Calu3 (cell line): ENCODE measurements at places on chromosomes 3 and 15. TPM values are rescaled to one million over a fixed set of nuclear protein-coding genes. Genes with fewer than 3 reads are reported as not detected.

ZBED2 gene
- 0.24 and 0.56 TPM in 2 replicates for total RNA-seq

- H3K4me3 ChIP-seq, result no peak overlapping the region
- H3K27me3 ChIP-seq, result no peaks in the 10 kb centered on the region
- DNase-seq, result no peak
- H3K36me3 ChIP-seq, result peaks cover 31% of the 10 kb centered on the region
- peaks cover 10% of the 10 kb centered on the region for H3K4me1 ChIP-seq
These were observed 48.1 kb downstream of the MYO5C start for GRCh38 chr15:52247461-52247860.

RCN2 gene
- 78.2 and 93.4 TPM in 2 replicates for total RNA-seq

- H3K36me3 ChIP-seq, result no peaks in the 10 kb centered on the region
- H3K27ac ChIP-seq, result no peak overlapping the region
- H3K4me3 ChIP-seq, result no peak overlapping the region
- H3K27me3 ChIP-seq, result no peaks in the 10 kb centered on the region
These were observed 138.3 kb downstream of the DIPK2A start for GRCh38 chr3:144109944-144110343.

- H3K4me1 ChIP-seq, result peaks cover 11% of the 10 kb centered on the region
- no peak overlapping the region for H3K27ac ChIP-seq
- no peaks in the 10 kb centered on the region for H3K36me3 ChIP-seq
- H3K27me3 ChIP-seq, result no peaks in the 10 kb centered on the region
These were observed 72.7 kb downstream of the GSK3B start for GRCh38 chr3:120021523-120021922.

GRCh38 chr3:53671192-53671960 lies 174.8 kb downstream of the CHDH start:
- H3K36me3 ChIP-seq, result no peaks in the 10 kb centered on the region
- no peaks in the 10 kb centered on the region for H3K27me3 ChIP-seq
- no peak overlapping the region for H3K27ac ChIP-seq
- H3K4me3 ChIP-seq, result no peak overlapping the region
- peaks cover 7% of the 10 kb centered on the region for H3K4me1 ChIP-seq

ACAN gene
- total RNA-seq, result not detected in 2 replicates

GRCh38 chr3:141274411-141275031 lies 42.9 kb downstream of the PXYLP1 start:
- no peak for DNase-seq
- no peaks in the 10 kb centered on the region for H3K36me3 ChIP-seq
- no peak overlapping the region for H3K27ac ChIP-seq
- H3K4me3 ChIP-seq, result no peak overlapping the region
- no peaks in the 10 kb centered on the region for H3K4me1 ChIP-seq
- no peaks in the 10 kb centered on the region for H3K27me3 ChIP-seq

- no peak for DNase-seq
- H3K27ac ChIP-seq, result no peak overlapping the region
- H3K4me3 ChIP-seq, result no peak overlapping the region
- no peaks in the 10 kb centered on the region for H3K36me3 ChIP-seq
- peaks cover 19% of the 10 kb centered on the region for H3K4me1 ChIP-seq
- H3K27me3 ChIP-seq, result no peaks in the 10 kb centered on the region
These were observed 388.3 kb downstream of the MFSD1 start for GRCh38 chr3:159189994-159190669.

PCSK6 gene
- 4.0 and 5.1 TPM in 2 replicates for total RNA-seq

GRCh38 chr3:62238431-62238830 lies 134.9 kb downstream of the FEZF2 start:
- no peak for DNase-seq
- no peak overlapping the region for H3K4me3 ChIP-seq
- no peaks in the 10 kb centered on the region for H3K36me3 ChIP-seq
- H3K27me3 ChIP-seq, result no peaks in the 10 kb centered on the region
- no peak overlapping the region for H3K27ac ChIP-seq

GRCh38 chr3:49013113-49013737 lies 5.2 kb downstream of the DALRD3 start:
- H3K27ac ChIP-seq, result no peak overlapping the region
- H3K4me3 ChIP-seq, result no peak overlapping the region
- peaks cover 87% of the 10 kb centered on the region for H3K36me3 ChIP-seq

DNA sequence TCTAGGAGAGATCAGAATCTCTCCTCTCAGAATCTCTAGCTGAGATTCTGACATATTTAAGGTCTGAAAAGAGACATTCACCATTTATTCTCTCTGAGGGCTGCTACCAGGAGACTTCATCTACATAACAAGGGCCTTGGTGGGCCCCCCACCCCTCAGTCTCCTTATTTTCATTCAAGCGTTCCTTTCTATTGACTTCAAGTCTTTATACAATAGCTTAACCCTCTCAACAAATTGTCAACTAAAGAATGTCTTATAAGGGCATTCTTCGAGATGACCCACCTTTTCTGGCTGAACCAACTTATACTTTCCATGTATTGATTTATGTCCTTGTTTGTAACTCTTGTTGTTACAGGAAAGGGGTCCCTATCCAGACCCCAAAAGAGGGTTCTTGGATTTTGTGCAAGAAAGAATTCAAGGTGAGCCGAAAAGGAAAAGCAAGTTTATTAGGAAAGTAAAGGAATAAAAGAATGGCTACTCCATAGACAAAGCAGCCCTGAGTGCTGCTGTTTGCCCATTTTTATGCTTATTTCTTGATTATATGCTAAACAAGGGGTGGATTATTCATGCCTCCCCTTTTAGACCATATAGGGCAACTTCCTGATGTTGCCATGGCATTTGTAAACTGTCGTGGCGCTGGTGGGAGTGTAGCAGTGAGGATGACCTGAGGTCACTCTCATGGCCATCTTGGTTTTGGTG lies 209.5 kb upstream of the ALCAM start:
- H3K27me3 ChIP-seq, result no peaks in the 10 kb centered on the region
- DNase-seq, result no peak
- no peak overlapping the region for H3K4me3 ChIP-seq
- H3K4me1 ChIP-seq, result no peaks in the 10 kb centered on the region

- no peak overlapping the region for H3K4me3 ChIP-seq
- H3K4me1 ChIP-seq, result peaks cover 14% of the 10 kb centered on the region
- no peak for DNase-seq
- no peak overlapping the region for H3K27ac ChIP-seq
These were observed 34.1 kb downstream of the MUC20 start for GRCh38 chr3:195754906-195755305.

DNA sequence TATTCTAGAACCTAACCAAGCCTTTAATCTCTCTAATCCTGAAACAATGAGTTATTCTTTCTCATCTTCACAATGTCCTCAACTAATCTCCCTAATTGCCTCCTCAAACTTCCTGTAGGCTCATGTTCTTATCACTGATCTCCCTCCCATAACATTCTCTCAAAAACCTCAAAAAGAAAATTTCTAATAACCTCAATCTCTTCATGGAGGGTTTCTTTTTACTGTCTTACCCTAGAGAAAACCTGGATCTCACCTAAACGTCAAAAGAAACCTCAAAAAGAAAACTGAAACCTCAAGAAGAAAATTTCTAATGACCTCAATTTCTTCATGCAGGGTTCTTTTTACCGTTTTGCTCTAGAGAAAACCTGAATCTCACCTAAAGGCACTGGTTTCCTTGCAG lies 150.2 kb downstream of the GSK3B start:
- no peaks in the 10 kb centered on the region for H3K36me3 ChIP-seq
- no peak for DNase-seq
- no peaks in the 10 kb centered on the region for H3K27me3 ChIP-seq
- peaks cover 20% of the 10 kb centered on the region for H3K4me1 ChIP-seq

CCDC12 gene
- total RNA-seq, result 47.3 and 47.5 TPM in 2 replicates

DNA sequence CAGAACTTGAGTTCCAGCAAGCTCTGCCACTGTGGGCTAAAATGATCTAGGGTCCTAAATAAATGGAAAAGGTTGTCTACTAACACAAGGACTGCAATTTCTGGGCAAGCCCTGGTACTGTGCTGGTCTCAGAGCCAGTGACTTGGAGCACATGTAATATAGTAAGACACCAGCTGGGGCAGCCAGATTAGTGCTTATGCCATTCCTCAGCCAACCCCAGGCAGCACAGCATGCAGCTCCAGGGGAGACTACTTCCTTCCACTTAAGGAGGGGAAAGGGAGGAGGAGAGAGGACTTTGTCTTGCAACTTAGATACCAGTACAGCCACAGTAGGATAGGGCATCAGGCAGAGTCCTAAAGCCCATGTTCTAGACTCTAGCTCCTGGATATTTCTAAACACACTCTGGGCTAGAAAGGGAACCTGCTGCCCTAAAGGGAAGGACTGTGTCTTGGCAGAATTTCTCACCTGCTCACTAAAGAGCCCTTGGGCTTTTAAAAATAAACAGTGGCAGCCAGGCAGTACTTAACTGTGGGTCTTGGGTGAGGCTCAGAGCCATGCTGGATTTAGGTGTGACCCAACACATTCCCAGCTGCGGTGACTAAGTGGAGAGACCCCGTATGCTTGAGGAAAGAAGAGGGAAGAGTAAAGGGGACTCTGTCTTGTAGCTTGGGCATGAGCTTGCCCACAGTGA lies 223.7 kb upstream of the BCHE start:
- no peak overlapping the region for H3K27ac ChIP-seq
- H3K27me3 ChIP-seq, result no peaks in the 10 kb centered on the region

GRCh38 chr15:99514306-99514705 lies 51.5 kb upstream of the MEF2A start:
- H3K36me3 ChIP-seq, result no peaks in the 10 kb centered on the region
- DNase-seq, result no peak
- H3K27me3 ChIP-seq, result no peaks in the 10 kb centered on the region
- H3K4me3 ChIP-seq, result no peak overlapping the region
- H3K4me1 ChIP-seq, result no peaks in the 10 kb centered on the region

DNA sequence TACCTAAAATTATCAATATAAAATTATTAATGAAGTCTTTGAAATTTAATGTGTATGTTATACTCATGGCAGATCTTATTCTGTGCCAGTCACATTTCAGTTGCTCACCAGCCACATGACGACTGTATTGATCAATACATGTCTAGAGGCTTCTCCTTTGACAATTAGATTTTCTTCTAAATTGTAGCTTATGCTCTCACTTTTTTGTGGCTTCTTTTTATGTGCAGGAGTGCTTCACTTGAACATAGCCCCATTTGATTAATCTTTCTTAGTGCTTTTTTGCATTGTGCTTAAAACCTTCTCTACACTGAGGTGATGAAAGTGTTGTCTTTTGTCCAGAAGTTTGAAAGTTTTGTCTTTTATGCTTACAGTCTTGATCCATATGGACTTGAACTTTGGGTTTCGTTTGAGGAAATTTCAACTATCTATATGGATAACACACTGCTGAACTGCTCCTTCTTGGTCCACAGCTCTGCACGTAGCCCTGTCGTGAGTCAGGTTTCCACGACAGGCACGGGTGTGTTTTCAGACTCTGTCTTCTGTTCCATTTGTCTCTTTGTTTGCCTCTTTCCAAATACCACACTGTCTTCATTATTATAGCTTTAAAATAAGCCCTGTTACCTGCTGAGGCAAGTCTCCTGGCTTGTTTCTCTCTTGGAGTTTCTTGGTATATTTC lies 393.9 kb upstream of the CFAP20DC start:
- no peaks in the 10 kb centered on the region for H3K4me1 ChIP-seq
- no peaks in the 10 kb centered on the region for H3K36me3 ChIP-seq
- no peaks in the 10 kb centered on the region for H3K27me3 ChIP-seq
- no peak overlapping the region for H3K27ac ChIP-seq
- no peak for DNase-seq

GRCh38 chr3:127475975-127476705 lies 114.4 kb downstream of the TPRA1 start:
- no peaks in the 10 kb centered on the region for H3K4me1 ChIP-seq
- H3K27ac ChIP-seq, result no peak overlapping the region
- H3K36me3 ChIP-seq, result no peaks in the 10 kb centered on the region
- DNase-seq, result no peak

DNA sequence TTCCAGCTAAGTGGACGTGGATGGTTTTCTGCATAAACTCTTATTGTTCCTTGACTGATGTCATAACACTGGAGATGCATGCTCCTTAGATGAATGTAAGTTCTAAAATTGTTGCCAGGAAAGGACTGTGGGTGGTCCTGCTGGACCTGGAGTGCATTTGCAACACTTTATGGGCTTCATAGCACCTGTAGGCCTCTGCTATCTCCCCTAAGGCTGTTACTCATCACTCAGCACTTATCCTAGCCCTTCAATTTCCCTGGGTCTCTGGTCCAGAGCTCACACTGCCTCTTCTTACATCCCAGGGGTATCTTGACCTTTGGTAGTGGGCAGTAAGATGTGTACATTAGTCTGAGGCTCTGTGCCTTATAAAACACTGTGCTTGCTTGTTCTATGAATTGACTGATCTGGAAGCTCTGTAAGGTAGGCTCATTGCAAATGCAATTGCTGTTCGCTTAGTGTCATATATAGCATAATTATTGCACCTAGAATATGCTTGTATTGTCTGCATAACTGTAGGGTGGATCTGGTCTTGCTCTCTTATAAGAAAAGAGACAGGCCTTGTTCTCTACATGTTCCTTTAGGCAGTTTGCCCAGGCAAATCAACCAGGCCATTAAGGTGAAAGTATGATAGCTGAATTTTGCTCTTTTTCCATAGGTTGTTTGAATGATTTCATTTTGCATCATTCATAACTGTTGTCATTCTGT lies 35.8 kb downstream of the SLCO3A1 start:
- no peak overlapping the region for H3K27ac ChIP-seq
- H3K36me3 ChIP-seq, result peaks cover 8% of the 10 kb centered on the region
- H3K27me3 ChIP-seq, result no peaks in the 10 kb centered on the region
- no peak for DNase-seq
- peaks cover 59% of the 10 kb centered on the region for H3K4me1 ChIP-seq

- no peaks in the 10 kb centered on the region for H3K36me3 ChIP-seq
- no peak overlapping the region for H3K4me3 ChIP-seq
- no peaks in the 10 kb centered on the region for H3K4me1 ChIP-seq
- no peak overlapping the region for H3K27ac ChIP-seq
These were observed 10.9 kb upstream of the CDC25A start for GRCh38 chr3:48199117-48199516.
